Memory B cell (primary cell): ENCODE measurements at places on chromosomes 6 and 20.
A peak's percentile ranks its signal among the peaks of the same experiment; 100 is the strongest.

- H3K36me3 ChIP-seq = no peaks in the 10 kb centered on the region
- no peak for DNase-seq
- no peaks in the 10 kb centered on the region for H3K27me3 ChIP-seq
- H3K27ac ChIP-seq = no peak overlapping the region
These were observed 148.3 kb downstream of the HACE1 start for GRCh38 chr6:104711371-104711770.

DNA sequence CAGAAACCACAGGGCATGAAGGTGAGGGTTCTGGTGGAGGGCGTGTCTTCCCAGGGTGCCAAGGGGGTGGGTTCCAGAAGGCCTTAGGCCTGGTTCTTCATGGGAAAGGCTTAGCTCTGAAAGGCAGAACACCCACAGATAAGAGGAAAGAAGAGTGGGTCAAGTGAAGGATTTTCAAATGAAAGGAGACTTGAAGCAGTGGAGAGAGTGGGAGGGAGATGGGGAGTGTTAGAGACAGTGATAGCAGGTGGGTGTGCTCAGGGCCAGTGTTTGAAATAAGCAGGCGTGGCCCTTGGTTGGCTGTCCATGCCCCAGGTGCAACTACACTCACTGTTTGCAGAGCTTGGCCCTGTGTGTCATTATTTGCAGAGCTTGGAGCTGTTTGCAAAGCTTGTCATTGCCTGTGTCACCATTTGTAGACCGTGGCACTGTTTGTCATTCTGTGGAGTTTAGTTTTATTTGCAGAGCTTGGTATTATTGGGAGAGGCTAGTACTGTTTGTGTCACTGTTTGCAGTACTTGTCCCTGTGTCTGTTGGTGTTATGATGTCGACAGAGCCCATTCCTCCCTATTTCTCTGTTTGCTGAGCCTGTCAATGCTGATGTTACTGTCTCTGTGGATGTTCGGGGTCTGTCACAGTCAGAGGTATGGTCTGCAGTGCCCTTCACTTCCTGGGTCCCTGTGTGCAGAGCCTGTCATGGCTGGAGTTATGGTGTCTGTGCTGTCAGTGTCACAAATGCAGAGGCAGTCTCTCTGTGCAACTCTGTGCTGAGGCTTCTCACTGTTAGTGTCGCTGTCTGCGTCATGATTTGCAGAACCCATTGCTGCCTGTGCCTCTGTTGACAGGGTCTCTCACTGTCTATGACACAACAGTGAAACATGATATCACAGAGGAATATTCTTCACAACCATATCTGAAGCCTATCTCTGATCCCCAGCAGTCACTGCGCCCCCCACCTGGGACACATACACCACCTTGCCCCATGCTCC is 127.7 kb upstream of the LRFN2 start:
- DNase-seq = no peak
- no peak overlapping the region for H3K27ac ChIP-seq
- H3K36me3 ChIP-seq = no peaks in the 10 kb centered on the region
- peaks cover 19% of the 10 kb centered on the region for H3K27me3 ChIP-seq
- peaks cover 11% of the 10 kb centered on the region for H3K4me1 ChIP-seq

DNA sequence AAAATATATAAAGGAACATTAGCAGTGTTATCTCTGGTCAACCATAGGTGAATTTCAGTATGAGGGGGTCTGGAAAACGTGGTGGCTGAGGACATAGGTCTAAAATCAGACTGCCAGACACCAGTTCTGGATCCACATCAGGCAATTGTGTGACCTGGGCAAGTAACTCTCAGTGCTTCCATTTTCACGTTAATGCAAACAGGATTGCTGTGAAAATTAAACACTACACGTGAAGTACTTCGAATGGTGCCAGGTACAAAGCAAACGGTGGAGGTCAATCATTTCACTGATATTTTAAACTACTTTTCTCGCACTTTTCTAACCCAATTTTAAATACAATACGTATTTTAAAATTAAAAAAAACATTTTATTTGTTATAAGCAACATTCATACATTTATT is 315.7 kb downstream of the TRDN start:
- no peaks in the 10 kb centered on the region for H3K36me3 ChIP-seq
- no peak overlapping the region for H3K4me3 ChIP-seq
- no peak for DNase-seq
- no peak overlapping the region for H3K27ac ChIP-seq

GRCh38 chr20:54774426-54774825 is 299.0 kb downstream of the DOK5 start:
- H3K27me3 ChIP-seq = no peaks in the 10 kb centered on the region
- no peaks in the 10 kb centered on the region for H3K36me3 ChIP-seq
- no peak overlapping the region for H3K4me3 ChIP-seq
- no peak overlapping the region for H3K27ac ChIP-seq

DNA sequence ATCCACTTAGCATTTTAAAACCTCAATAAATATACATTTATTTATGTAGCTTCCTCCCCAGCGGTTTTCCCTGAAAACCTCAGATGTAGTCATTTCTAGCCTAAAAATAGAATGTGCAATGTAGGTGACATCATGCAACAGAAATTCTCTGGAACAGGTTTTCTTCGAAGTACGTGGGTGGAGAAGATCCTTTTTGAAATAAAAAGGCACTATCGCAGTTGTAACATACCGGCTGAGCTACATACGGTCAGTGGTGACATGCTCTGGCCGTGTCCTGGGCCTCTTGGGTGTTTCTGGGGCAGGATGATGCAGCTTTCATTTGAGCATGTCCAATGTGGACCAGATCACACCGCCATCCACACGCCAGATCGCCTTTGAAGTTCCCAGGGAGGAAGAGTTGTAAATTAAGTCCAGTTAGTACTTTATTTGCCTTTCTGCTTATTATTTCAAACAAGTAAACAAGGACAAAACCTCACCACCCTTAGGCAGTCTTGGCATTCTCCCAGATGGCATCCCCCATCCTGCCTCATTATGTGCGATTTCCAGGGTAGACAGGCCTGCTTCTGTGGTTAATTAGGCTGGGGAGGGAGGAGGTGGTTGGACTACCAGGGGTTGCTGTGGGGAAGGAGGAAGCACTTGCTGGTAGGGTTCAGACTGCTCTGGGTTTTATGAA is 109.5 kb upstream of the CLDN20 start:
- no peak overlapping the region for H3K4me3 ChIP-seq
- no peaks in the 10 kb centered on the region for H3K4me1 ChIP-seq
- H3K27me3 ChIP-seq = peaks cover 9% of the 10 kb centered on the region

DNA sequence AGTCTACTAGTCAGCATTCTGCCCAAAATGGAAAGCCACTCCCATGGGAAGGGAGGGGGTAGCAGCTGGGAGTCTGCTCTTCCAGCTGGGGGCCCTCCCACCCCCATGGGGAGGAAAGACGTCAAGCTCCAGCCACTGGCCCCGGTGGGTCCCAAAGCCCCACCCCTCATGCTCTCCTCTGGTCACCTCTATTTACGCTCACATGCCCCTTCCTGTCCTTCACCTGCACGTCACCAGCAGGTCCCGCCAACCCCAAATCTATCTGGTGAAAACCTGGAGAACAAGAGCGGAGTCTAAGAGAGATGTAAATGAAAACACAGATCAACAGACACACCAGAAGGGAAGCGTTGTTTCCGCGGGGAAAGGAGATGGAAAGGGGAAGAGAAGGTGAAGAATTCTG is 30.0 kb upstream of the ZBP1 start:
- no peak overlapping the region for H3K4me3 ChIP-seq
- no peak overlapping the region for H3K27ac ChIP-seq
- H3K4me1 ChIP-seq = peaks cover 16% of the 10 kb centered on the region
- no peaks in the 10 kb centered on the region for H3K27me3 ChIP-seq
- peaks cover 8% of the 10 kb centered on the region for H3K36me3 ChIP-seq
- no peak for DNase-seq

DNA sequence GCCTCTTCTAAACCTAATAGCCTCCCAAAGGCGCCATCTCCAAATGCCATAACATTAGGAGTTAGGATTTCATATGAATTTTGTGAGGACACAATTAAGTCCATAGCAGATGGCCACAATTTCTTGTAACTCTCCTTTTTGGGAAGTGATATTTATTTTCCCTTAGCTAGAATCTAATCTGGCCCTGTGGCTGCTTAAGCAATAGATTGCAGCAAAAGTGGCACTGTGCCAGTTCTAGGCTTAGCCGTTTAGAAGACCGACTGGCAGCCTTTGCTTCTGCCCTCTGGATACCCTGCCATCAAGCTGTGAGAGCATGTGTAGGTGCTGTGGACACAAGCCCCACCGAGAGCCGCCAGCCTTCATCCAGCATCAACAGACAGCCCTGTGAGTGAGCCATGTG is 15.9 kb upstream of the ADGB start:
- no peaks in the 10 kb centered on the region for H3K4me1 ChIP-seq
- H3K27me3 ChIP-seq = no peaks in the 10 kb centered on the region
- H3K4me3 ChIP-seq = no peak overlapping the region
- no peak overlapping the region for H3K27ac ChIP-seq

DNA sequence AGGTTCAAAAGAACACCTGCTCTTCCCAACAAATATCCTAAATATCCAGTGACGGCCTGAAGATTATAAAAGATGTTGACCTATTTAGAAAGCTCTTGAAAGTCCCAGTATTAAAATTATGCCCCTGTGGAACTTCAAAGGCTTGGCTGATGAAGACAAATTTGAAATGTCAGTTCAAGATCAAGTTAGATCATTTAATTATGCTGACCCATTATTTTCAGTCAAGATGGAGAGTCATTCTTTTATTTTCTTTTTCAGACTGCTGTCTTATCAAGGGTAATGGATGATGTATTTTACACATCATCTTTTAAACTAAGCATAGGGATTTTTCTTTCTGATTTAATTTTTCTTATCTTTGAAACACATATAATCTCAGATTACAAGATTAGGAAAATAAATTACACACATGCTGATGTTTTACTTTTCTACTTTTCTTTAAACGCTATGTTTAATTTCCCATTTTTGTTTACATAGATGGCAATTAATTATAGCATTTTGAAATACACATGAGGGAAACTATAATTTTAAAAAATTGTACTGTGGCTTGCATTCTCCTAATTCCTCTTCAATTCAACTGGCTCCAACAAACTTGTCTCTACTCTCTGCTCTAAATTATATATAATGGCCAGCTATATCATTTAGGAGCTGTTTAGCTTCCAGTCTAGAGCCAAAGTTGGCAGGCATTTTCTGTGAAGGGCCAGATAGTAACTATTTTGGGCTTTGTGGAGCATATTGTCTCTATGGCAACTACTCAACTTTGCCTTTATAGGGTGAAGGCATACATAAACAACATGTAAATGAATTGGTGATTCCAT is 123.7 kb downstream of the RCAN2 start:
- peaks cover 27% of the 10 kb centered on the region for H3K4me1 ChIP-seq
- peaks cover 3% of the 10 kb centered on the region for H3K36me3 ChIP-seq
- no peaks in the 10 kb centered on the region for H3K27me3 ChIP-seq
- DNase-seq = no peak
- peak overlapping the region; percentile 25 for H3K27ac ChIP-seq
- H3K4me3 ChIP-seq = no peak overlapping the region

DNA sequence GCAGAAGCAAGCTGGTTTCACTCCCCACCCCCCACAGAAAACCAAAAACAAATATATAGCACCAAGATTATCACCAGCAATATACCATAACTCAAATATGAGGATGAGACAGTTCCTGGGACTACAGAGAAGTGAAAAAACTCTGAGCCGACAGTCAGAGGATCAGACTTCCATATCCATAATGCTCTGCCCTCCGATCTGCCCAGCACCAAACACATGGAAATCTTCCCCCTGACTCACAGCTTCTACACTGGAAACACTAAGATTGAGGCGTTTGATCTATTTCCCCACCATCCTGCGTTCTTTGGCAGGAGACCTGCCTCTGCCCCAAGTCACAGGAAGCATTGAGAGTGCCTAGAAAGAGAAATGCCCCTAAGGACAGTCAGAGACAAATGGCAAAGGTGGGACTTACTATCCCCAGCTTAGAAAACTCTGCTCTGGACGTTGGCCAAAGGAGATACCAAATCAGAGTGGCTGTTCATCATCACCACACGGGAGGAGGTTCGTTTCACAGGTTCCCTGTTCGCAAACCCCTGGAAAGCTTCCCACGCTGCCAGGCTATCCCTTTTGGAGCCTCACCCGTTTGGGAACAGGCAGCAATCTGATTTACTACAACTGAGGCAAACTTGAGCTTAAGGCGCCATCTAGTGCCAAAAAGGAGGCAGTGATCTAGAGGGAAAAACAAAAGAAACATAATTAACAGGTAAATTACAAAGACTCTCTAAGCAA is 48.7 kb upstream of the SRSF6 start:
- DNase-seq = no peak
- H3K36me3 ChIP-seq = peaks cover 3% of the 10 kb centered on the region

GRCh38 chr6:128079021-128079420 is 178.2 kb upstream of the THEMIS start:
- H3K4me1 ChIP-seq = no peaks in the 10 kb centered on the region
- H3K27me3 ChIP-seq = no peaks in the 10 kb centered on the region
- H3K4me3 ChIP-seq = no peak overlapping the region
- DNase-seq = no peak
- peaks cover 10% of the 10 kb centered on the region for H3K36me3 ChIP-seq
- H3K27ac ChIP-seq = no peak overlapping the region

GRCh38 chr6:3902871-3903648 is 53.9 kb downstream of the FAM50B start:
- H3K36me3 ChIP-seq = no peaks in the 10 kb centered on the region
- H3K4me1 ChIP-seq = no peaks in the 10 kb centered on the region
- H3K4me3 ChIP-seq = no peak overlapping the region
- H3K27ac ChIP-seq = no peak overlapping the region
- H3K27me3 ChIP-seq = peaks cover 8% of the 10 kb centered on the region

DNA sequence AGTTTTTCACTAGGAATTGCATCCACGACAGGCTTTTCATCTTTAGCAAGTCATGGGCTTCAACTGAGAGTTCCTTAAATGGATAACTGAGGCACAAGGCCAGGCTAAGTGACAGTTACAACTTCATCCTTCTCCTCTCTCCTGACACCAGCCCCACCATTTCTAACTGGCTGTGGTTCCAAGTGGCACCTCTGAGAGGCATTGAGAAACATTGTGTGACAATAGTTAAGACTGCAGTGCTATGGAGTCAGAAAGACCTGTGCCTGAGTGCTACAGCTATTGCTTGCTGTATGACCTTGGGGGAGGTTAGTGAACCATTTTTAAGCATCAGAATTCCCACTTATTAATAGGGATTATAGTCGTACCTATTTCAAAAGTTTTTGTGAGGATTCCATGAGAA is 26.2 kb upstream of the MLIP start:
- H3K36me3 ChIP-seq = no peaks in the 10 kb centered on the region
- H3K27me3 ChIP-seq = no peaks in the 10 kb centered on the region
- H3K27ac ChIP-seq = no peak overlapping the region
- no peaks in the 10 kb centered on the region for H3K4me1 ChIP-seq
- DNase-seq = no peak
- no peak overlapping the region for H3K4me3 ChIP-seq

GRCh38 chr20:39123185-39123557 is 161.0 kb downstream of the DHX35 start:
- no peaks in the 10 kb centered on the region for H3K36me3 ChIP-seq
- H3K4me1 ChIP-seq = no peaks in the 10 kb centered on the region
- DNase-seq = no peak
- no peak overlapping the region for H3K27ac ChIP-seq
- H3K4me3 ChIP-seq = no peak overlapping the region
- H3K27me3 ChIP-seq = peaks cover 14% of the 10 kb centered on the region
